CD4-positive, alpha-beta T cell treated with Interleukin-17A for 4 hours (primary cell): ENCODE measurements at places on chromosomes 7 and 10.
A peak's percentile ranks its signal among the peaks of the same experiment; 100 is the strongest.

DNA sequence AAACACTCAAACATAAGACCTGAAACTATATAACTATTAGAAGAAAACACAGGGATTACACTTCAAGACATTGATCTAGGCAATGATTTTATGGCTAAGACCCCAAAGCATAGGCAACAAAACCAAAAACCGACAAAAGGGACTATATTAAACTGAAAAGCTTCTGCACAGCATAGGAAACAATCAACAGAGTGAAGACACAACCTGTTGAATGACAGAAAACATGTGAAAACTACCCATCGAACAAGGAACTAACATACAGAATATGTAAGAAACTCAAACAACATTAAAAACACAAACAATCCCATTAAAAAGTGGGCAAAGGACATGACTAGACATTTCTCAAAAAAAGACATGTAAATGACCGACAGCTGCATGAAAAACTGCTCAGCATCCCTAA lies 109.0 kb downstream of the ALOX5 start:
- DNase-seq = no peak

DNA sequence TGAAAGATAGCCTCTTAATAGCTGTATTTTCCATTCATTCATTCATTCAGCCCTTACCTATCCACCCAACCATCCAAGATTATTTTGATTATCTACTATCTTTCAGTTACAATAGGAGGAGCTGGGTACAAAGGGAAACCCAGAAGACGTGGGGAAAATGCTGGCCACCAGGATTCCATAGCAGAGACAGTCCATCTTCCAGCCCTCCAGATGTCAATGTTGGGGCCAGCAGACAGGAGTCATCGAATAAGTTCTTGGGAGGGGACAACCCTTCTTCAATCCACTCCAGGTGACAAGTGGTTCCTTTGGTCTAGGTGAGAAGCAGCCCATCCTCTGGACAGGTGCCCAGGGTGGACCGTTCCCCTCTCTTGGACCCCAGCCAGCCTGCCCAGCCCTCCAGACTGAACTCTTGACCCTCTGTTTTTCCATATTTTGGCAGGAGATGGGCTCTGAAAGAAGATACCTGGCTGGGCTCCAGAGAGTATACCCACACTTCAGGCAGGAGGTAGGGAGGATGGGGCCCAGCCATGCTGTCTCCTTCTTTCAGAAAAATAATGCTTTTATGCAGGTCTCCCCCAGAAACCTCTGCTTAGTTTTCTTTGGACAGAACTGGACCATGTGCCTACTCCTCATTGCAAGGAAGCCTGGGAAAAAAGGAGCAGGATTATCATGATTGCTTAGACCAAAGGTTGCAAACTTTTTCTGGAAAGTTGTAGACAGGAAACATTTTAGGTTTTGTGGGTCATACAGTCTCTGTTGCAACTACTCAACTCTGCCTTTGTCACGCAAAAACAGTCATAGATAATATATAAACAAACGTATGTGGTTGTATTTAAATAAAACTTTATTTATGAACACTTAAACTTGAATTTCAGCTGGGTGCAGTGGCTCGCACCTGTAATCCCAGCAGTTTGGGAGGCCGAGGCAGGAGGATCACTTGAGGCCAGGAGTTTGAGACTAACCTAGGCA lies 95.5 kb upstream of the SMNDC1 start:
- DNase-seq = no peak

DNA sequence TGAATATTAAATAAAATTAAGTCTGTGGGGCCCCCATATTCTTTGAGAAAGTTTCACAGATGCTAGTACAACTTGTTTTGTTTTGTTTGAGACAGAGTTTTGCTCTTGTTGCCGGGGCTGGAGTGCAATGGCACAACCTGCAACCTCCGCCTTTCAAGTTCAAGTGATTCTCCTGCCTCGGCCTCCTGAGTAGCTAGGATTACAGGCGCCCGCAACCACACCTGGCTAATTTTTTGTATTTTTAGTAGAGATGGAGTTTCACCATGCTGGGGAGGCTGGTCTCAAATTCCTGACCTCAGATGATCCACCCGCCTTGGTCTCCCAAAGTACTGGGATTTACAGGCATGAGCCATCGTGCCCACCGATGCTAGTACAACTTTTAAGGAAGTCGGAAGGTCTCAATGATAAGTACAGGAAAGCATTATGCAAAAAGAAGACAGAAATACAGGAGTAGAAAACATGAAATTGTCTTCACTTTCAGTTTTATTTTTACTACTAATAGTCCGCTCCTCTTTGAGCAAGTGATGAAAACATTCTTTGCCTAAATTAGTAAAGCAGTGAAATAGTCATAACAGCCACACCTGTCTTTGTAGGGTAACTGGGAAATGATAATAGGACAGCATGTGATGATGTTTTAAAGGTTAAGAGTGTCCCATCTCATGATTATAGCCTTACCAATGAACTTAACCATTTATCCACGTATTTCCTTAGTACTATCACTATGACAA lies 147.5 kb downstream of the SEMA3D start:
- no peak for DNase-seq

DNA sequence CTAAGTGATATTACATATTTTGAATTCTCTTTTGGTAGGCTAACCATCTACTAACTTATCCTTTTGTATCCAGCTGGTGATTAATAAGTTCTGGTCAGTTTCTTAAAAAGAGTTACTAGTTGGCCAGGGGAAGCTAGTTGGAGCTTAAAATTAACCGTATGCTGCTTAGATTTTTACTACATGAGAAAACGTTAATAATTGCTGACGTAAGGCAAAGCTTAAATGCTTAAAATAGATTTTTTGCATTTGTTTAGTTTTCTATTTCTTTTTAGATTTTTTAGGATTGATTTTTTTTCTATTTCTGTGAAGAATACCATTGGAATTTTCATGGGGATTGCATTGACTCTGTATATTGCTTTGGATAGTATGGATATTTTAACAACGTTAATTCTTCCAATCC lies 32.6 kb downstream of the CCDC172 start:
- DNase-seq = no peak

DNA sequence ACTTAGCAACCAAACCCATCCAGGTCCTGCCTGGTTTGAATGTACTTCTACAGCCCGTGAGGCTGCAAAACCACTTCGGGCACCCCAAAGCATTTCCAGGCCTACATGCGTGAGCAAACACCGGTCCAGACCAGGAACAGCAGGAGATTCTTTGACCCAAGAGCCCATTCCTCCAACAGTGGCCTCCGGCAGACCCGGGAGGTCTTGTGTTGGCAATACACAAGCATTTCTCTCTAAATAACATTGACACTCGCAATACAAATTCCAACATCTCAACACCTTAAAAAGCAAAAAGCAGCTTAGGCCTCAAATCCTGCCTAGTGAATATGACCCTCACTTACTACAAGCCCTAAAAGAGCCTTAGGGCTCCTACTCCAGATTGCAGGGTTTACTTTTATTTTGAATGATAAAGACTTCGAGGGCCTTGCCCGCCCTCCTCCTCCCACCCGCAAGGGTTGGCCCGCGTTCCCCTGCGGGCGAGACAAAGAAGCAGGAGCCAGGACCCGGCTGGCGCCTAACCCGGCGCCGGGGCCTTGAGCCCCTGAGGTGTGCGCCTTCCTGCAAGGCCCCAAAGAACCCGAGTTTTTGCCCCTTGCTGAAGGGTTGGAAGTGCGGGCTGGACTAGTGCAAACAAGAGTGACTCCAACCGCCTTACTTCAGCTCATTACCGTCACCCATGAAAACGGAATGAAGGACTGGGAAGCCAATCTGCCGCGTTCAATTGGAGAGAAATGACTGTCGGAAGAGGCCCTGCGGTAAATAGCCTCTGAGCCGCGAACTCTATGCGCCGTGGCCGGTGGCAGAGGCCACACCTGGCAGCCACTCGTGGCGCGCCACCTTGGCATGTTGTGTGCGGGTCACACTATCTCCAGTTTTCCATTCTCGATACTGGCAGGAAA lies 3.4 kb upstream of the DLX6 start:
- no peak for DNase-seq

- no peak for DNase-seq
Measured at GRCh38 chr10:28808693-28809092, 131.4 kb downstream of the BAMBI start.

- no peak for DNase-seq
Measured at GRCh38 chr7:33728873-33729551, 176.3 kb upstream of the BMPER start.

DNA sequence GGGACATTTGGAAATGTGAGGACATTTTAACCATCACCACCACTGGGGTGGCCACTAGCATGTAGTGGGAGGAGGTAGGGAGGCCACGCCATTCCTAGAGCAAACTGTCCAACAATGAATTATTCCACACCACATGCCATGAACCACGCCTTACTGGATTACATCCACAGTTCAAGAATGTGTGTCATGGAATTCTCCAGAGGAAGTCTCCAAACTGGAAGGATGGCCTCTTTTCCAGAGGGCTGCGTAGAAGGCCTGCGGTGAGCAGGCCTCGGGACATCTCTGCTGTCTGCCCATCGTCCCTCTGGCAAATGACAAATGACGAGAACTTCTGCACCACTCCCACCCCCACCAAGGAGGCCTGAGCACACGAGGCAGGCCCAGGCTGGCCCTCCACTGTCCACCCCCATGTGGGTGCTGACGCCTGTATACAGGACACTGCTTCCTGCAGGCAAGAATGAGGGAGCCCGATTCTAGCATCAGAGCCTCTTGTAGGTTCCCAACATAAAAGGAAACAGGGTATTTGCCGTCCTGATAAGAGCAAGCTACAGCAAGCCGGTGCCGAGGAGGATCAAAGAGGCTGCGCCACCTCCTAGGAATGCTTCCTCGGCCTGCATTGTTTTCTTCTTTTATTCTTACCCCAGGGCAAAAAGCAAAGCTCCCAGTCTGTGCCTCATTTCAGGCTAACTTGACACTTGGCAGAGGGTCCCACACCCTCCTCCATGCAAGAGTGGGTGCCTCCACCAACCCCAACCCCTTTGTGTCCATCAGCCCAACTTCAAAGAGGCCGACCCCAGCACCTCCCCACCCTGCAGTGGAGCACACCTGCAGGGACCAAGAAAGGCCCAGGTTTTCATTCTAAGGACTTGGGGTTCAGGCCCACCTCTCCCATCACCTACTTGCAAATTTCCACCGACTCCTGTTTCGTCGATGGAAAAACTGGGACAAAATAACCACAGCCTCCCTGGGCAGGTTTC lies 23.9 kb downstream of the TNS3 start:
- DNase-seq = no peak

- DNase-seq = no peak
Measured at GRCh38 chr10:29957907-29958331, 101.5 kb downstream of the JCAD start.

- DNase-seq = no peak
Measured at GRCh38 chr10:61460835-61461234, 7.7 kb upstream of the TMEM26 start.

GRCh38 chr10:48932831-48933664 lies 6.6 kb downstream of the LRRC18 start:
- no peak for DNase-seq

- no peak for DNase-seq
Measured at GRCh38 chr7:102085218-102085772, 201.4 kb upstream of the SH2B2 start.

DNA sequence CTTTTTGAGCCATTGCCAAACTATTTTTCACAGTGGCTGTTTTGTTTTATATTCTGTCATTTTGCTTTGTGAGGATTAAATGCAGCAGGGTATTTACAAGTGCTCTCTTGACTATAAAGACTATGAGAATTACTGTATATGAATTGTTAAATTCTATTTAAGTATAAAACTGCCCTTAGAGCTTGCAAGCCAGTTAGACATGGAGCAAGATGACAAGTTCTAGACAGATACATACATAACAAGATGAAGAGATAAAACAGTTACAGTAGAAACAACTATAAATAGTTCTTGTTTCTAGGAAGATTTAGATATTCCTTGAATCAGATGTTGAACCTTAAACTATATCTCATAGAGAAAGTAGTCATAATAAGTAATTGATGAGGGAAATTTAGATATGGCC lies 60.6 kb downstream of the DNAH11 start:
- DNase-seq = no peak

GRCh38 chr7:46448478-46448877 lies 527.4 kb upstream of the IGFBP3 start:
- no peak for DNase-seq

DNA sequence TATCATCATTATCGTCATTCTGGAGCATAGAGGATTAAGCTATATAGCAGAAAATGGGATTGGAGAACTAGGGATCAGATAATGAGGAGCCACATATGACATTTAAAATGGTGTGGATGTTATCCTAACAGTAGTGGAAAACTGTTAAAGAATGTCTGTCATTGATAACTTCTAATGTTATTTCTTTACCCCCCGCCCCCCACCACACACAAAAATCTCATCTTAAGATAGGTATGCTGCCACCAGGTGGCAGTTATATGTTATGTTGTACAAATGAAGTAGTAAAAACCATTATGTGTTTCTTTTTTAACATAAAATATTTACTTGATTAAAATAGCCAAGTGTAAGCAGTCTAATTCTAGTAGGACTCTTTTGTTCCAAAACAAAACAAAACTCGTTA lies 13.0 kb downstream of the AKAP9 start:
- peak; percentile 13 for DNase-seq

DNA sequence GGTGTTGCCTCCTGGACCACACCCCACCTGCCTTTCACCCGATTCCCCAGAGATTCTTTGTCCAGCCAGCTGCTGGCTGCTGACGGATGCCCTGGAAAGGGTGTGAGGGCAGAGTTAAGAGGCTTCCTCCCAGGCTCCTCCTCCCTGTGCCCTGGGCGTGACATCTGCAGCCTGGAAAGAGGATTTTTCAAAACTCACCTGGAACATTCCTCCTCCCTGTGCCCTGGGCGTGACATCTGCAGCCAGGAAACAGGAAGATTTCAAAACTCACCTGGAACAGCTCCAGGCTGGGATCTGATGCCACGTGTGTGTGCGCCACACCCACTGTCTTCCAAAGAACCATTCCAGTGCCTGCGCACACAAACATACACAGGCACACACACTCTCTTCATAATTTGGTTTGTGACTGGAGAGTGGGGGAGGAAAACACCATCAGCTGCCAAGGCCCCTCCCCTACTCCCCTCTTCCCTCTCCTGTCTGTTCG lies 5.2 kb downstream of the MARVELD1 start:
- no peak for DNase-seq

DNA sequence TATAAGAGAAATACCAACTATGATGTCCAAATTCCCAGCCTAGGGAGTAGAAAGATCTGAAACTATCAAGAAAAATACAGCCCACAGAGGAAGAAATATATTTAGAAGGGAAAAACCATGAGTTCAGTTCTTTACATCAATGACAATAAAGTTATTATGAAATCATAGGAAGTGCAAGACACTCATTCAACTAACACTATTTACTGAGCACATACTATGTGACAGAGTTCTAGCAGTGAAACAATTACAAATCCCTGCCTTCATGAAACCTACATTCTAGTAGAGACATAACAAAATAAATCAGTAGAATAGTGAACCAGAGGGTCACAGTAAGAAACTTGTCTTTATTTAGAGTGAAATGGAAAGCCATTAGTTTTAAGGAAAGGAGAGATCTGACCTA lies 2.1 kb downstream of the NDUFA5 start:
- DNase-seq = no peak

GRCh38 chr7:64101943-64102655 lies 56.9 kb downstream of the ZNF727 start:
- DNase-seq = no peak
